Smooth muscle cell of the pulmonary artery (primary cell): ENCODE measurements at places on chromosomes 4 and X. TPM values are rescaled to one million over a fixed set of nuclear protein-coding genes. Genes with fewer than 3 reads are reported as not detected.

The CLNK gene
- not detected in 2 replicates for total RNA-seq

The SLC10A4 gene
- 0.07 TPM in 1 of 2 replicates, not detected in the other for total RNA-seq

The WDR17 gene
- total RNA-seq = 0.76 and 1.2 TPM in 2 replicates

The CSAG2 gene
- total RNA-seq = not detected in 2 replicates

The IQCM gene
- not detected in 2 replicates for total RNA-seq

The PCGF3 gene
- 42.3 and 62.2 TPM in 2 replicates for total RNA-seq

The IL3RA gene
- total RNA-seq = 0.07 TPM in 1 of 2 replicates, not detected in the other

The PLP1 gene
- 0.46 TPM in 1 of 2 replicates, not detected in the other for total RNA-seq
